ENCODE measurements at places on chromosomes 3 and 15.

- no peak for DNase-seq
Measured at GRCh38 chr15:71195242-71195641, 80.0 kb downstream of the THSD4 start.

- no peak for DNase-seq
Measured at GRCh38 chr15:79243723-79244122, 38.8 kb upstream of the ANKRD34C start.

DNA sequence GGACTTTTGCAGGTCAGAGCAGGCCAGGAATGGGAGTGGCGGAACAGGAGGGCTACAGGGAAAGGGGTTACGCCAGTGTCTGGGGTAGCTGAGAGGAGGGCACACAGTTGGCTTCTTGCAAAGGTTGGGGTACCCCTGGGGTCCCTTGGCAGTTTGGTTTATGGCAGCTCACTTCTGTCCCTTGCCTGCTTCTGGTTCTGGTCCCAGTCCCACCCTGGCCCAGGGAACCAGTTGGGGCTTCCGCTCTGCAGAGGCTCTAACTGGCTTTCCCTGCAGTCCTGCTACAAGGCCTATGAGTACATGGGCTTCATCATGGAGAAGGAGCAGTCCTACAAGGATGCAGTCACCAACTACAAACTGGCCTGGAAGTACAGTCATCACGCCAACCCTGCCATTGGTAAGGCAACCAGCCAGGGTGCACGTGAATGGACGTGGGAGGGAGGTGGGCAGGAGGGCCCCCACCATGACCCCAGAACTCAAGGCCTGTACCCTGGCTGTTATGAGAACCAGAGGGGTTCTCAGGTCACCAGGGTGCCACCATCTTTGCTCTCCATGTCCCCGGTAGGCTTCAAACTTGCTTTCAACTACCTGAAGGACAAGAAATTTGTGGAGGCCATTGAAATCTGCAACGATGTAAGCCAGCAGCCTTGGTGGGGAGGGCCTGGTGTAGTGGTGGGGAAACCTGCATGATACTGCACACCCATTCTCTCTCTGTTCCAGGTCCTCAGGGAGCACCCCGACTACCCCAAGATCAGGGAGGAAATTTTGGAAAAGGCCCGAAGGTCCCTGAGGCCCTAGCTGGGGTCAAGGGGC lies 15.2 kb downstream of the CSRNP1 start:
- no peak for DNase-seq

DNA sequence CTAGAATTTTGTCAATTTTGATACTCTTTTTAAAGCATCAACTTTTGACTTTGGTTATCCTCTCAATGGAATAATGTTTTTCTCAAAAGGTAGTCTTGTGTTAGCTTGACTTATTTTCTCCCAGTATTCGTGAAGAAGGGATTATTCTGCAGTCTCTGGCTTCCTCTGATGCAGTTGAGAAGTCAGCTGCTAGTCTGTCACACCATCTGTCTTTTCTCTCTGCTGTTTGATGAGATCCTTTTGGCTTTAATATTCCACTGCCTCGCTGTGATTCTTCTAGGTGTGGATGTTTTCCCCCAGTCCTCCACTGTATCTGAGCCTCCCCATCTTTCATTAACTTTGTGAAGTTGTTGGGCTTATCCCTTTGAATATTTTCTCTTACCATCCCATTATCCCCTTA lies 141.0 kb downstream of the WDR72 start:
- DNase-seq, result no peak

GRCh38 chr3:39978308-39978707 lies 168.9 kb downstream of the MYRIP start:
- no peak for DNase-seq

DNA sequence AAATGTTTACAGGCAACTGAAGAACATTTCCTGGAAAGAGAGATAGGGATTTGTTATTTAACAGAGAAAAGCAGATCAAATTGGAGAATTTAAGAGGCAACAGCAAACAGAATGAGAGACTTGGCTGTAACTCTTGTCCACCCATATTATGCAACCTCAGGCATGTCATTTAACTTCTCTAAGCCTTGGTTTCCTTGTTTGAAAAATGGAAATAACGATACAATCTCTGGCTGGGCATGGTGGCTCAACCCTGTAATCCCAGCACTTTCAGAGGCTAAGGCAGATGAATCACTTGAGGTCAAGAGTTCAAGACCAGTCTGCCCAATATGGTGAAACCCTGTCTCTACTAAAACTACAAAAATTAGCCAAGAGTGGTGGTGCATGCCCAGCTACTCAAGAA lies 23.7 kb downstream of the ARRDC4 start:
- no peak for DNase-seq

GRCh38 chr15:88342666-88343065 lies 86.1 kb upstream of the NTRK3 start:
- no peak for DNase-seq

- DNase-seq, result no peak
Measured at GRCh38 chr3:60388731-60389130, 862.5 kb downstream of the FHIT start.

- DNase-seq, result no peak
Measured at GRCh38 chr3:111856501-111856900, 2.6 kb upstream of the PHLDB2 start.

- DNase-seq, result no peak
Measured at GRCh38 chr15:44727485-44728231, 8.7 kb upstream of the TRIM69 start.

DNA sequence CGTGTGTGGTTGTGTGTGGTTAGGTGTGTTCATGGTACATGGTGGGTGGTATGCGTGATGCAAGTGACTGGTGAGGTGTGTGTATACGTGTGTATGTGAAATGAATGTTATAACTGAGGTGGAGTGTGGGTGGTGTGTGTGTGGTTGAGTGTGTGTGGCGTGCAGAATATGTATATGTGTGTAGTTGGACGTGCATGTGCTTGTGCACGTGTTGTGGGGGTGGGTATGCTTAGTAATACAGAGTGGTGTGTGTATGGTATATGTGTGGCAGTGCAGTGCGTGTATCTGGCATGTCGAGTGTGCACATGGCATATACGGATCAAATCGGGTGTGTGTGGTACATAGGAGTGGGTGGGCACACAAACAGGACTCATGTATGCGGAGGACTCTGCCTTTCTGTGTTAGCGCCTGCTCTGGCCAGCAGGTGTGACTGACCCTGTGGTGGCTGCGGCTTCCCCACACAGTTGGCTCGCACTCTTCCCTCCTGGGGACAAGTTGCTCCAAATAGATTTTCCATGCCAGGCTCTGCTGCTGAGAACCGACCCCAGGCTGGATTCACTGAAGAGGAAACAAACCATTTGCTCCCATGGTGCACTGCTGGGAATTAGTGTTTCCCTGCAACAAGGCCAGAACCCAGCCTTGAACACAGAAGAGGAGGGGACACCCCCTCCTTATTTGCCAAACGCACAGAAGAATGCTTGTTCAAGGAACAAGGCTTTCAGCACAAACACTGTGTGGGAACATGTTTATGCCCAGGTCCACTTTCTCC lies 1.2 kb upstream of the C3orf70 start:
- no peak for DNase-seq

DNA sequence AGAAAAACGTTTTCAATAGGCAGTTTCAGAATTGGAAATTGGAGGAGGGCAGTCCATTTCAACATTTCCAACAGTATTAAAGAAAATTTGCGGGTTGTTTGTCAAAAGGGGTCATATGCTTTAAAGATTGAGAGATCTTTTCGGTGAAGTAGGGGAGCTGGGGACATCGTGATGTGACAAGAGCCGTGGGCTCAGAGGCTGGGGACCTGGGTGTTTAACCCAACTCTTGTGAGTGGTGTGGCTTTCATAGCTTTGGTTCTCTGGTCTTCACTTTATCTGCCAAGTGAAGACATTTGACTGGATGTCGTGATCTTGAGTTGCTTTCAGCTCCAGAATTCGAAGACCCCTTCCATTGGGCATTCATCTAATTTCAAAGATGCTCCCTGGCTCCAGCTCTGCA lies 133.2 kb downstream of the PGPEP1L start:
- DNase-seq, result no peak

DNA sequence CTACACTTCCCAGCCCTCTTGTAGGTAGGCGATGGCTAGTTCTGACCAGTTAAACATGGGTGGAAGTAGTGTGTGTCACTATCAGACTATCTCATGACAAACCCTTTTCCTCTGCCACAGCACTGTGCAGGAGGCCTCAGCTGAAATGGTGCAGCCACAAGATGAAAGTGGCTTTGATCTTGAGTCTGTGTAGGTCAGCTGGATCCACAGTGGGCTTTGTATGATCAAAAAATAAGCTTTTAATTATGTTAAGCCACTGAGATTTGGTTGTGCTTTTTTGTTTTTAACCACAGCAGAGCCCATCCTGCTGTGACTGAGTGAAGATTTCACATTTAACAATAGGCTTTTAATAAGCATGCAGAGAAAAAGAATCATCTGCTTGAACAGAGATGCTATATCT lies 19.7 kb downstream of the RCN2 start:
- no peak for DNase-seq
